Germinal center (tissue), 1 donor: ENCODE measurements at places on chromosomes 2 and 18.
A peak's percentile ranks its signal among the peaks of the same experiment; 100 is the strongest.

- no peak for DNase-seq
Measured at GRCh38 chr2:170354855-170355780, 177.2 kb downstream of the MYO3B start.

- DNase-seq = no peak
Measured at GRCh38 chr2:7621018-7621814, 704.0 kb downstream of the RNF144A start.

DNA sequence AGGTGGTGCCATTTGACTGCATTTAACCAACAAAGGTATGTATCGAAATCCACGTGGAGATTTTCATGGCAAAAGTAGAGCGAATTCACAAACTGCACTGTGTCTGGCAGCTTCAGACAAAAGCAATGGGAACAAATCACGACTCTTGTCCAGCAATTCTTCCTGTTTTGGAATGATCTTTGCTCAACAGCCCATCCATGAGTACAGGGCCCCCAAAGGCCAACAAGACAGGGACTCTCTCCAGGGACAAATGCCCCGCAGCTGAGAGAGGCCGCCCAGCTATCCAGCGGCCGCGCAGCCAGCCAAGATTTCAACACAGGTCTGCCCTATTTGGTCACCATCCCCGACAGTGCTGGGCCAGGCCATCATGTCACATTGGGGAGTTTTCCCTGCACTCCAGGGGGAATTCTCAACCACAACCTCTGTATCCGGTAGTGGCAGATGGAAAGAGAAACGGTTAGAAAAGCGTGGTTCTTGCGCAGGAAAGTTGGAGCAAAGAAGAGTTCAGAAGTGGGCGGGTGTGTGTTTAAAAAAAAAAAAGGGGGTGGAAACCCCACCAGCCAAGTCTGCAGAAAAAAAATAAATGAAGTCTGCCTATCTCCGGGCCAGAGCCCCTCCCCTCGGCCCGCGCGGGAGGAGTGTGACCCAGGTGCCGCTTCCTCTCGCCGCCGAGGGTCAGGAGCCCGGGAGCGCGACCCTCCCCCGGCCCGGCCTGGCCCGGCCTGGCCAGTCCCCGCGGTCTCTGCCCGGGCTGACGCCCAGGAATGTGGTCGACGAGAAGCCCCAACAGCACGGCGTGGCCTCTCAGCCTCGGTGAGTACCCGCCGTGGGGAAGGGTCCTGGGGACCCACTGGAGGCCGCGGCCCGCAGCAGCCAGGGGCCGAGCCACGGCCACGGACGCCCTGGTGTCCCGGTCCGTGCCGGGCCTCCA lies at the start of gene GYPC:
TSS of gene GYPC (plus strand) at position 659 of the 931 bp plus-strand sequence. CDS start at position 765, 106 bp downstream.
- DNase-seq = peak; percentile 73

DNA sequence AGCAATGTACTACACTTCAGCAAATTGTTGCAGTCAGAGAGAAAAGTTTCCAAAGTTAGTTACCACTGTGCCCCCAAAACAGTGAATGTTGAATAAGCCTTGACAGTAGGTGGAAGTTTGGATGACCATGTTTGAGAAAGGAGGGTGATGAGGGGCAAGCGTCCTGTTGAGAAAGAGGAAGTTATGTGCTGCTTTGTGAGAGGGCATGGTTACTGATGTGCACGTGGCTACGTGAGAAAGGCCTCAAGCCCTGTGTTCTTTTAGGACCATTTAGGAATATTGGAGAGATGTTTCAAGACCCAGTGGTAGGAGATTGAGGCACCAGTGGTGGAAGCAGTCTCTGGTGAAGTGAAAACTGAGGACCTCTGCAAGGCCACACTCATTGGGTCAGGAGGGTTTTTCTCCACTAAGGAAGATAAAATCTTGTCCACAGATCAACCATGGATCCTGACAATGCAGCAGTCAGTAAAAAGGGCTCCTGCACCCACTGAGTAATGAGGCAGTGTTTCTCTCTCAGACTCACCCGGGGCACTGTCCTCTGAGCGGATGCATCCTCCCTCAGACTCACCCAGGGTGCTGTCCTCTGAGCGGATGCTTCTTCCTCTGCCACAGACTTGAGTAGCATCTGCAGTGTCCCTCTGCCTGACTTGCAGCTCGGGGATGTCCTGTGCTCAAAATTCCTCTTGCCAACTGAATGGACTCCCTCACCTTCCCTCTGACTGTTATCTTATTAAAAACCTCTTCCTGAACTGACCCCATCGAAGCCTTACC lies 34.7 kb upstream of the ACTR3 start:
- DNase-seq = peak; percentile 19

DNA sequence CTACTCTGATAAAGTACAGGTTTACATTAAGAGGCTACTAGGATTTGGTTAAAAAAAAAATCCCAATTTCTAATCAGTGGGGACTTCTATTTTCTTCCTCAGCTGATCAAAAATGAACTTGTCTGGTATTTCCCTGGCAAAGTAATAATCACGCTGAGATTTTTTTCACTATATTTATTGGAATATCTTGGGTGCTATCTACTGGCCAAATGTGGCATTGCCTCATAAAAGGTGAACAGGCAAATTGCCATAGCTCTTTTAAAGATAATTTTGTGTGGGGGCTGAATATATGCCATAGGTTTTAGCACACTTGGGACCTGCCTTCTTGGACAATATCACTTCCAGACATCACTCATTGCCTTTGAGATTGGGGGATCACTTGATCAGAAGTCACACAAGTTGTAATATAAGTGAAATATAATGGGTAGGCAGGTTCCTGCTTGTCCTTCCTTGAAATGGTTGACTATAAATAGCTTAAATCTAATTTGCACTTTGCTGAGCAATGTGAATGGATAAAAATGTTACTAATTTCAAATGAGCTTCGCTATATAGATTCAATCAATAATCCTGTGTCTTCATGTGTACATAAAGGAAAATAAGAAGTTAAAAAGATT lies 7.0 kb upstream of the NXPH2 start:
- DNase-seq = no peak

GRCh38 chr2:50408053-50408452 lies 623.9 kb downstream of the NRXN1 start:
- no peak for DNase-seq

DNA sequence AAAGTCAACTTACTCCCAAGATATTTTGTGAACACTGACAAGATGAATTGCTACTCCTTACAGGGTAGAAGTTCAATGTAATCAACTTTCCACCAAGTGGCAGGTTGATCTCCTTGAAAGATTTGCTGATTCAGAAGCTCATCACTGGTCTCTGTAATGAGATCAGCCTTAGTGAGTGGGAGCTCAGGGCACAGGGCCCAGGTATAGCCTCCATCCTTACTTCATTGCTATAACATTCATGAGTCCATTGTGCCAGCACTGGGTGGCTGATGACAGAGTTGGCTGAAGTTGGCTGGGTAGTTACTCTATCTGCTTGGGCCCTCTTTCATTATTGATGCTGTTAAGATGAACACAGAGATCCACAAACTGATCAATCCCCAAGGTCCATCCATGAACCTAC lies 379.0 kb downstream of the IRS1 start:
- no peak for DNase-seq

- DNase-seq = no peak
Measured at GRCh38 chr18:53780666-53781065, 443.8 kb downstream of the MBD2 start.

DNA sequence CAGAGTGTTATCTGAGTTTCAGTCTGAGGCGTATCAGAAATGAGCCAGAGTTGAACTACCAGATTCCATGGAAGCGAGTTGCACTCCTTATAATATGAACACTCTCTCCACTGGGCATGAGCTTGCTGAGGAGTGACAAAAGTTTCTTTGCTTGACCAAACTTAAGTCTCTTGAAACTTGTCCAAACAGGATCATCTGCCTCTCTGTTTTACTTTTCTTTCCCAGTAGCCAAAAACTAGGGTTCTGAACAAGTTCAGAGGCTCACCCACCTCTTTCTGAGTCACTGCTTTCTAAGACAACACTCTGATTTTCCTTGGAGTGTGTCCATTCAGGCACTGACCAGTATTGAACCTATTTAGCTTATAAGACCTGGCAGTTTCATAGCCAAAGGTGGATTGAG lies 233.2 kb upstream of the TCF4 start:
- no peak for DNase-seq

GRCh38 chr18:10949655-10950054 lies 199.7 kb downstream of the PIEZO2 start:
- no peak for DNase-seq

DNA sequence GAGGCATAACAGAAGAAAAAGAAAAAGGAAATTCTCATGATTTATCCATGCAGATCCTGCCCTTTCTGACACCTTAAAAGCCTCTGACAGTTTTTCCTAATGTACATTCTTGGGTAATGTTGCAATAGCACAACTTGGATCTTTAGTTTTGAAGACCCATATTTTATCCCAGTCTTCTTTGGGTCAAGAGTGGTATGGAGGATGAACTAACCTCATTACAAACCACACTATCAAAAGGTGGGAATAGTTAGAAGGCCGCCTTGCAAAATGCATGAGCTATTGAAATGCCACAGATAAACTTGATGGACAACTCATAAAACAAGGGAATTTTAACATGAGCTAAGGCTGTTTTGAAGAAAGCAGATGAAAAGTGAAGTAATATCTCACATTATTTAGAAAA lies 1479.8 kb upstream of the ACVR2A start:
- no peak for DNase-seq

DNA sequence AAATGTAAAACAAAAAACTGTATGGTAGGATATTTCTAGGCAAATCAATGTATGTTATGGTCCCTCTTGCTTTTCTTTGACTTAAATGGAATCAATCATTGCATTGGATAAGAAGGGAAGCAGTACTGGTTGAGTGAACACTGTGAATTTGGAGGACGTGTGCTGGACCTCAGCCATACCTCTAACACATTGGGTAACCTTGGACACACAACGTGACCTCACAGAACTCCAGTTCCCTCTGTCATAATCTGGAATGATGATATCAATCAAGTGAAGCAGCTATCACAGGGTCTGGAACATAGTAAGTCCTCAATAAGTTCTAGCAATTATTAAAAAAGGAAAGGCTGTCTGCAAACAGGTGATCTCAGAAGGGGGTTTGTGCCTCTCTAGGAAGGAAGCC lies 474.9 kb upstream of the TCF4 start:
- DNase-seq = no peak

- DNase-seq = peak; percentile 66
Measured at GRCh38 chr2:97718051-97718882, 4.9 kb downstream of the ZAP70 start.

- no peak for DNase-seq
Measured at GRCh38 chr2:233441161-233442027, 87.1 kb downstream of the DGKD start.

DNA sequence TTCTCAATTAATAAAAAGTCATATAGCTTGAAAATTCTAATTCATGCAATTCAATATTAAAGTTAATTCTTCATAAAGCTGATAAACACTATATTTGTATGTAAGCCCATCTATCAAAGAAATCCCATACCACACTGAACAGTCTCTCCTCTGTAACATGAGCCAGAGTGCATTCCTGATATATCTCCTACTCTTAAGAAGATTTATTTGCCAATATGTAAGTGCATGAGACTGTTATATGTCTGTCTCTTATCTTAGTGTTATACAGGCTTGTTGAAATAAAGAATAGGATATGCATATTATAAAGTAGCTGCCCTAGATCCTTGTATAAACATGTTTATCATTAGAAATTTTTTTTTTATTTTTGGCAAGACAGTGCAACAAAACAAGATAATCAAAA lies 40.4 kb upstream of the TTC32 start:
- DNase-seq = no peak
